ENCODE measurements at places on chromosomes 6 and 20.

GRCh38 chr6:111808493-111808892 is 64.8 kb downstream of the FYN start:
- no peak for DNase-seq

DNA sequence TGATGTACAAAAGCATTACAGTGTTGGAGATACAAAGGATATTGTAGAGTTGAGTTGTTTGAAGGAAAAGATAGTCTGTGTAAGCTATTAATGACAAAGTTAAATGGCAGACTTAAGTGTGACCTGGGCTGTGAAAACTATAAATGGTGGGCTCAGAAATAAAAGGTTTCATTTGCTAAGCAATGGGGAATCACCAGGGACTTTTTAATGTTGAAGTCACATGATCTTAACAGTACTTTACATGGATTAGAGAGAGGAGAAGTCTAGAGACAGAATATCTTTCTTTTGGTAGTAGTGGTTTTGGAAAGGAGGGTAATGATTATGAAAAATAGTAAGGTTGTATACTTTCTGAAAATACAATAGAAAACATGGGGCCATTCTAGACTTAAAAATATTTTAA is 67.1 kb downstream of the SCAF8 start:
- no peak for DNase-seq

- DNase-seq, result no peak
These were observed 586 bp upstream of the ALDH5A1 start for GRCh38 chr6:24493945-24494820.

GRCh38 chr20:63182425-63182824 is 33.5 kb downstream of the YTHDF1 start:
- DNase-seq, result no peak

DNA sequence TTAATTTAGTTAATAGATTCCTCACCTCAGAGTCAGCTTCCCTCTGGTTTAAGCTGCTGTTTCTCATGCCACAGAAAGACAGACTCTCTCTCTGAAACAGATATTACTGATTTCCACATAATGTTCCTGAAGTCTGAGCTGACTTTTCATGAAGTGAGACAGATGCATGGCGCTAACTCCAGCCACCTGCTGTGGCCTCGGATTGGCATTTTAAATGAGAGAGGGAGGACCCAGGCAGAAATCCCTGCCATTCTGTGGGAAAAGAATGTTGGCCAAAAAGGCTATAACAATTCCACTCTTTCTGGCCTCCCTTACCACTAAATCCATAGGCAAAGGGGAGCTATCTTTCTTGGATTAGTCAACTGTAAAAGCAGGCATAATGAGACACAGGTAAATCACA is 354.1 kb upstream of the CDH4 start:
- DNase-seq, result no peak

DNA sequence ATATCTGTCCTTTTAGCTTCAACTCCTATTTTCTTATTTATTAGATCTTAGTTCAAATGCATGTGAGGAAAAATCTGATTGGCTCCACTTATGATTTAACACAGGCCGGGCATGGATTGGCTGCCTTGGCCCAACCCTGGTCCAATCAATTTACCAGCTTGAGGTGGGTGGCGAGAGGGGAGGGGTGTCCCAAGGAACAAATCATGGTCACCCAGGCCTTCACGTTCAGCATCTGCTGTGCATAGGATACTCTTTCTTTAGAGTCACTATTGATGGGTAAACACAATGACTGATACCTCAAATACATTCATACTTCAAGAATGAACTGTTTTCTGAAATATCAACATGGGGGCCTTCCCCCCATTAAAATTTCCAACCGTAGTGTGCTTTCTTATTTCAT is 14.9 kb upstream of the BACH2 start:
- DNase-seq, result no peak

GRCh38 chr6:48775157-48775556 is 664.2 kb upstream of the PTCHD4 start:
- peak; percentile 47 for DNase-seq

GRCh38 chr6:53758496-53758895 is 36.3 kb upstream of the LRRC1 start:
- no peak for DNase-seq

GRCh38 chr6:133701633-133702331 is 187.1 kb upstream of the TCF21 start:
- no peak for DNase-seq

All from RCC 7860 (cell line).